ENCODE measurements at places on chromosomes 3 and 15.

GRCh38 chr3:58095603-58096138 is 87.4 kb downstream of the FLNB start:
- no peak for DNase-seq

DNA sequence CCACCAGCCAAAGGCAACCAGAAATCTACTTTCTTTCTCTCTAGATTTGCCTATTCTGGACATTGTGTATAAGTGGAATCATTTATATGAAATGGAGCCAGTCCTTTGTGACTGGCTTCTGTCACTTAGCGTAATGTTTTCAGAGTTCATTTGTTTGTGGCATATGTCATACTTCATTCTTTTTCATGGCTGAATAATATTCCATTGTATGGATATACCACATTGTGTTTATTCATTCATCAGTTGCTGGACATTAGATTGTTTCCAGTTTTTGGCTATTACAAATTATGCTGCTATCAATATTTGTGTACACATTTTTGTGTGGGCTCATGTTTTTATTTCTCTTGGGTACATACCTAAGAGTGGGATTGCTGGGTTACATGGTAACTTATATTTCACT is 139.2 kb upstream of the CTDSPL start:
- no peak for DNase-seq

DNA sequence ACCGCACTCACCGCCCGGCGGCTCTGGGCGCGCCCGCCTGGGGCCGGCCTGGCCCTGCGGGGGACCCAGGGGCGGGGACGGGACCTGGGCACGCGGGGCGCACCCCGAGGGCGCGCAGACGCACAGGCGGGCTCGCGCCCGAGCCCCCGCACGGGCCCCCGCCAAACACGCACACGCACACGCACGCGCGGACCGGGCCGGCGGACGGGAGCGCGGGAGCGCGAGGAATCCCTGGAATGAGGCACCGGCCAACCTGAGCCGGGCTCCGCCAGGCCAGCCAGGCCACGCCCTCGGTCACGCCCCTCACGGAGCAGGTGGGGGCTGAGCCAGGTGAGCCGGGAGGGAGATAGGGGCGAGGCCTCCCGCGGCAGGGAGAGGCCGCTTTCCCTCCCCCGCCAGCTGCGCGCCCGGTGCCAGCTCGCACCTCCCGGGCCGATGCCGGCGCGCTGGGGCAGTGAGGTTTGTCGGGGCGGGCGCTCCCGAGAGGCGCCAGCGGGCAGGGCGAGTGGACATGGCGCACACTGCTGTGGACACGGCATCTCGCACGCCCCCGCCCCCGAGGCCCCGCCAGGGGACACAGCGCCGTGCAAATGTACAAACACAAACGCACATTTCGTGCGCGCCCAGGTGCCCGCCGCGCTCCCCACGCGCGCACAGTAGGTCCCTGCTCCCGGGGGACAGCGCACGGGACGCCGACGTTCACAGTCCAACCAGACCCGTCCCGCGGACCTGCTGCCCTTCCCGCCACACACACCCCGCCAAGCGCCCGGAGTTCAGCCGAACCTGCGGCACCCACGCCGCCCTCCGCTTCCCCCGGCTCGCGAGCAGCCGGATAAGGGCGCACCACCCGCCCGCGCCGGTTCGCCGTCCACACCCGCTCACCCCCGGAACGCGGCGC is 75.9 kb upstream of the VGLL4 start:
- DNase-seq, result peak; percentile 97

GRCh38 chr15:99618941-99619411 is 53.2 kb downstream of the MEF2A start:
- DNase-seq, result no peak

- DNase-seq, result no peak
Observed at GRCh38 chr3:115322901-115323300, 175.8 kb upstream of the ZBTB20 start.

- DNase-seq, result no peak
Observed at GRCh38 chr3:52839892-52840545, 5.2 kb upstream of the MUSTN1 start.

DNA sequence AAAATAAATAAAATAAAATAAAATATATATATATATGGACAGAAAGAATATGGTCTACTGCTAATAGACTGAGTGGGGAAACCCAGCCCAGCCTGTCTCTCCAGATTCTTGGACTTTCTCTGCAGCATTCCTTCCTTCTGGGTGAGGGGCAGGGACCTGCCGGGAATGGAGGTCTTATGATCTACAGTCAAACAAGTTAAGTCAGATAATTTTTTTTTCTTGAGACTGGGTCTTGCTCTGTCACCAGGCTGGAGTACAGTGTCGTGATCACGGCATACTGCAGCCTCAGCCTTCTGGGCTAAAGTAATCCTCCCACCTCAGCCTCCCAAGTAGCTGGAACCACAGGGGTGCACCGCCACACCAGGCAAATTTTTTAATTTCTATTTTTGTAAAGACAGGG is 33.5 kb upstream of the ZNF774 start:
- DNase-seq, result no peak

DNA sequence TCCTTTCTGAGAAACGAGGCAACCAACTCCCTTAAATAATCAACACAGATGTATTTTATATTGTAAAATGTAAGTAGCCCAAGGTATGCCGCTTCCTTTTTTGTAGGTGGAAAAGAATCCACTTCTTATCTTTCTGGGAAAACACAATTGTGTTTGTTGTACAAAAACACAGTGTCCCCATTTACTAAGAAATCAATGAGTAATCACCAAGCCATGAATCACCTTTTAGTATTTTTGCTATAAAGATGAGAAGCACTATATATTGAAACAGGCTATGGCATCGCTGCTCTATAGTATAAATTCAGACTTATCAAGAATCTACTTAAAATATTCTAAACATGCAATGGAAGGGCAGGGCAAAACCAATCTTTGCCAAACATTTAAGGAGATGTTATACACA is 104.0 kb downstream of the TNIK start:
- no peak for DNase-seq

- DNase-seq, result no peak
Observed at GRCh38 chr3:87228316-87228715, 1.2 kb downstream of the CHMP2B start.

DNA sequence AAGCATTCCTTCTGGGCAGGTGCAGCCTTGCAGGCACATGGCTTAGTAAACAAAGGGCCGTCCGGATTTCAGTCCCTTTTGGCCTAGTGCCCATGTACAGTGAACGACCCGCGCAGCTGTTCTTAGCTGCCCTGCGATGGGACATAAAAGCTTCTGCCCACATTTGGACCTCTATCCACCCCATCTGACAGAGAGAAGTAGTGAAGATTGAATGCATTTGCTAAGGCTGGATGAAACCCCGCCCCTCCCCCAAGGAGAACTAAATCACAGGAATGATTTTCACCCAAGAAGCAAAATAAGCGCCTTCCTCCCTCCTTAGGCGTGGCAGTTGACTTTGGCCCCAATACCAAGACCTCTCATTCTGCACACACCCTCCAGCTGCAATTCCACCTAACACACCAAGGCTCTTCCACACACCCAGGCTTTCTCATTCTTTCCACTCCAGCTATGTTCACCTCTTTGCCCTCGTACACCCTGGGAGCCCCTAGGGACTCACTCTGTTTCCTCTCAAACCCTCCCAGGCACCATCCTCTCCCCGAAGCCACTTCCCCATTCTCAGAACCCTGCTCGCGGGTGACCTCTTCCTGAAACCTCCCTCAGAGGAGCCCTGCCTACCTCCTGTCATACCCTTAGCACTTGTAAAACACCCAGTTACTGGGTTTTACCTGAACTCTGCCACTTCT is 14.1 kb upstream of the HRH1 start:
- DNase-seq, result no peak

DNA sequence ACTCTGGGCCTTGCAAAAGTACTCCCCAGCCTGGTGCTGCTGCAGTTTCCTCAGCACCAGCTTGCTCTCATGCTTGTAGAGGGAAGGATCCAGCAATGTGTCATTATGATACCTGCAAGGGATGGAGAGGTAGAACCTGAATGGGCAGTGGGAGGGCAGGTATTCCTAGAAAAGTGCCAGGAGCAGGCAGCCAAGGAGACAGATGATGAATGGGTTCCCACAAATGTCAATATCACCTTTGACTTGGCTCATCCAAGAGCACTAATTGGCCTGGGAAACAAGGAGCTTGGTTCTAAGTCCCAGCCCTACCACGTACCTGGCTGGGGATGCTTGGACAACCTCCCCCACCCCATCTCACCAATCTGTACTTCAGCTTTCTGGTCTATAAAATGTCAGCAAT is 9.4 kb downstream of the CILP start:
- no peak for DNase-seq

- DNase-seq, result no peak
Observed at GRCh38 chr15:89845305-89845893, 30.7 kb upstream of the ANPEP start.

DNA sequence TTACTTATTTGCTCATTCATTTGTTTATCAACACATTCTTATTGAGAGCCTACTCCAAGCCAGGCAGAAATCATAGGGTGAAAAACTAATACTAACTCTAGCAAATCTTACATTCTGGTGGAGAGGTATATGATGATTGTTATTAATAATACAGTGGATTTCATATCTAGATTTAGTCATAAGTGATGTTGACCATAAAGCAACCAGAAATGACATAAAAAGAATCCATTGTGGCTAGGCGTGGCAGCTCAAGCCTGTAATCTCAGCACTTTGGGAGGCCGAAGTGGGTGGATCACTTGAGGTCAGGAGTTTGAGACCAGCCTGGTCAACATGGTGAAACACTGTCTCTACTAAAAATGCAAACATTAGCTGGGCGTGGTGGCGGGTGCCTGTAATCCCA is 26.2 kb upstream of the IL20RB start:
- DNase-seq, result no peak

DNA sequence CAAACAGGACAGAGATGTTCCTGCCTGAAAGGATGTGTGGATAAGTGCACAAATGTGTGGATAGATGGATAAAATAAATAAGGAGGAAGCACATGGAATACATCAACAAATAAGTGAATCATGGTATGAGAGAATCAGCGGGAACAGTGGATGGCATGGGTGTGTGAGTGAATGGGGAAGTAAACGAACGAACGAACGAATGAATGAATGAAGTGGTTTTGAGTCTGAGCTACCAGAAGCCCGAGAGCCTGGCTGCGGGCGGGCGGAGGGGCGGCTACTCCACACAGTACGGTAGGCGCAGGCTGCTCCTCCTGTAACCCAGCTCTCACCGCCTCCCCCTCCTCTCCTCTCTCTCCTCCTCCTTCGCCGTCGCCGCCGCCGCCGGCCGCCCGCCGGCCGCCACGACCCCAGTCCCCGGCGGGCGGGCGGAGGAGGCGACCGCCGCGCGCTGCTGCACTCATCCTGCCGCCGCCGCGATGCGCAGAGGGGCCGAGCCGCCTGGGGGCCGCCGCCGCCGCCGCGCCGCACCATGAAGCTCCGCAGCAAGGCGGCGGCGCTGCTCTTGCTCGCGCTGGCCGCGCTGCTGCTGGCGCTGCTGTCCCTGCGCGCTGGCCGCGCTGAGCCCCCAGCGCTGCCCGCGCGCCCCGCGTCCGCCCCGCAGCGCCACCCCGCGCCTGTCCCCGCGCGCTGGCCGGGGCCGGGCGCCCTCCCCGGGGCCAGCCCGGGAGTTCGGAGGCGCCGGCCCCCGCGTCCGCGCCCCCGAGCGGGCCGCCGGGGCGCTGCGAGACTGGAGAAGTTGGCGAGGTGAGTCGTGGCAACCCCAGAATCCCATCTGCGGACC is at the start of gene GXYLT2:
Gene GXYLT2, plus strand, starts transcription at position 342 of the 841 bp plus-strand sequence. Its CDS starts 188 bp downstream, at position 530.
- DNase-seq, result peak; percentile 40

GRCh38 chr15:89500397-89501270 is 4.3 kb upstream of the RHCG start:
- DNase-seq, result no peak

DNA sequence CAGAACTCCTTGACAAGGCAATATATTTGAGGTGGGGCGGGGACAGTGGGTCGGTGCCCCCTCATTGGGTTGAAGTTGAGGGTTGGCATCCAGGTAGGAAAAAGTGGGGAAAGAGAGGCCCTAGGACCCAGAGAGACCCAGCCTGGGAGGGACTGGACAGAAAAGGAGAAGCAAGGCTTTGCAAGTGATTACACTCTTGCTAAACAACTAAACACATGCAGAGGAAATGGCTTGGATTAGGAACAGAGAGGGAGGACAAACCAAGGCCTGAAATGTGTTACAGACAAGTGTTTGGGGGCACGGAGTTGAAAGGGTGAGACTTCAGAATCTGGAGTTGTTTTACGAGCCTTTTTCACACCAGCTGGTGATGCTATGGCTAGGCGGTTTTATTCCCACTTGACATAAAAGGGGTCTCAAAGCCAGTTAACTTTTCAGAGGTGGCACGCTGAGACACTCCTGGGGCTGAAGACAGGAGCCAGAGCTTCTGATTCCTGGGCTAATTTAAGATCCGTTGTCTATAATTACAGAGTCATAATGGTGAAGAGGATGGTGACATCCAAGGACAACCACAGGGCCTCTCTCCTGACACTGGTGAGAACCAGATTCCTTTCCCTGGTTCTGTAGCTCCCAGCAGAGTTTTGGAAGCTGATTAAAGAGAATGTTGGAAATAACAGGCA is 7.7 kb upstream of the KCTD6 start:
- no peak for DNase-seq

GRCh38 chr3:4533489-4534443 is 40.6 kb downstream of the ITPR1 start:
- DNase-seq, result peak; percentile 22

DNA sequence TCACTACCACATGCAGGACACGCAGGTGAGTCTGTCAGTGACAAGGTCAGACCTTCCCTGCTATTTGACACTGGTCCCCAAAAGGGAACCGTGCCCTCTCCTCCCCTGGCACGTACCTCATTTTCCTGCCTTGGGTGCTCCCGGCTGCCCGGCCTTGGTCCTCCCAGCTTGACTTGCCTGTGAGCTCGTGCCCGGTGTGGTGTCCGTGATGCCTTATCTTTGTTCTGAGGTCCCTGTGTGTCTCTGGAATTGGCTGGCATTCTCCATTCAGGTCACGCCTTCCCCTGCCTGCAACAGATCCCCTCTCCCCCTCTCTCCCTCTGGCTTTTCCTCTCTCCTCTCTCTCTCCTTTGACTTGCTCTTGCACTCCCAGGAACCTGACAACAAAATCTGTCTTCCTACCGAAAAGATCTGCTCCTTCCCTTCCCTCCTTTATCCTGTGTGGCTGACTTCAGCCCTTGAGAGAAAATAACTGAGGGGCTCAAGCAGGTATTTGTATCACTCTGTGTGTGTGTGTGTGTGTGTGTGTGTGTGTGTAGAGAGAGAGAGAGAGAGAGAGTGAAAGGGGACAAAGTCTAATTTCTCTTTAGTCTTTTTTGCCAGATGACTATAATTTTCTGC is at the start of gene MASP1:
Gene MASP1, minus strand, starts transcription at position 226 of the 621 bp plus-strand sequence. Its CDS starts 105 bp downstream, at position 121.
- DNase-seq, result peak; percentile 60

DNA sequence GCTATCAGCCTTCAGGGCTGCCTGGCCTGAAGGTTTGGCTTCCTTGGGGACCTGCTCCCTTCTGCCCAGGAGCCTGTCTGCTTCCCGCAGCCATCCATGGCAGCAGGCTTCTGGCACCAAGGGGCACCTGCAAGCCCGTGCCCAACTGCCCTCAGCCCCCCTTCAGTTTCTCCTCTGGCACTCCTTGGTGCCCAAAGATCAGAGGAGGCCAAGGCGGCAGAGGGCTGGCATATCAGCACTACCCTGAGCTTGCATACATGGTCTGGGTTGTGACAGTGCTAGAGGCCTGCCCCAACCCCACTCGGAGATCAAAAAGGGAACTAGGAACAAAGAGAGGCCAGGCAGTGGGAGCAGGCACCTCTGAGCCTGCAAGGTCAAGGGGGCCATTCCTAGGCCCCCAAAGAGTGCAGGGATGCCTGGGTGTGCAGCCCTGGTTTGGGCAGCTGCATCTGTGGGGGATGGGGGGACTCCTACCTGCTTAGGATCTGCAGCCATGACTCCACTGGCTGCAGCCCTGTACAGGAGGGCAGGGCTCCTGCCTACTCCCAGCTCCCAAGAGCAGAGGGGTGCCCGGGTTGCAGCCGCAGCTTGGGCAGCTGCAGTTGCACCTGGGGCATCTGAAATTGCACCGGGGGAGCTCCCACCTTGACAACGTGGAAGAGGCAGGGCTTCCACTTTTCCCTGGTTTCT is 76.2 kb upstream of the TP63 start:
- no peak for DNase-seq
